T-helper 9 cell (primary cell): ENCODE measurements at places on chromosomes 3 and 15.

DNA sequence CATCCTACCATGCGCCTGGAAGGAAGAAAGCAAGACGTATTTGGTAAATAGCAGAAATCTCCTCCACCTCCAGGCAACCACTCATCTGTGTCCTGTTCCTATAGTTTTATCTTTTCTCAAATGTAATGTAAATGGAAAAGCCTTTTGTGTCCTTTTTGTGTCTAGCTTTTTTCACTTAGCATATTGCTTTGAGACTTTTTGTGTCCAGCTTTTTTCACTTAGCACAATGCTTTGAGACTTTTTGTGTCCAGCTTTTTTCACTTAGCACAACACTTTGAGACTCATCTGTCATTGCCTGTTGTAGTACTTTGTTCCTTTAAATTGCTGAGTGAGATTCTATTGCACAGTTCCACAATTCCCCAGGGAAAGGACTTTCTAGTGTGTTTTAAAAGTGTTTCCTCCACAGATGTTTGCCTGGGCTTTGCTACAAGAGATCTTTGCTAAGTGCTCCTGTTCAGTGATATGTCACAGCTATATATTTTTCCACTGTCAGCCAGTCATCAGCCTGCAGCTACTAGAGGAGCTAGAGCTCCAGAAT is 27.9 kb upstream of the MUC13 start:
- DNase-seq = no peak

GRCh38 chr3:143536817-143537535 is 311.3 kb downstream of the SLC9A9 start:
- no peak for DNase-seq

GRCh38 chr3:186217820-186218164 is 108.9 kb upstream of the ETV5 start:
- no peak for DNase-seq

DNA sequence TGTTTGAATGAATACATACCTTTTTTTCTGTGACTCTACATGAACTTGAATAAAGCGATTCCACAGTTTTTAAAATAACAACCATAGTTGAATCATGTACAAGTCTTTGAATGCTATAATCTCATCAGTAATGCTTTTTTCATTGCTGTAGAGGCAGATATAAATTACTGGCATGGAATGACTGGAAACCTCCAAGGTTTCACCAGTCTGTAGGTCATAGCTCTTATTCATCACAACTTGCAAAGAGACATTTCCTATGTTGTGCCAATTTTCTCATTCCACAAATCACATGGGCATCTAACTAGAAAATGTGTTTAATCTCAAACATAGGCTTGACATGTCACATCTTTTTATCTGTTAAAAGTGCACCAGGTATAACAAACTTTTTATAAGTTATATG is 407.1 kb upstream of the KCNMB2 start:
- no peak for DNase-seq

DNA sequence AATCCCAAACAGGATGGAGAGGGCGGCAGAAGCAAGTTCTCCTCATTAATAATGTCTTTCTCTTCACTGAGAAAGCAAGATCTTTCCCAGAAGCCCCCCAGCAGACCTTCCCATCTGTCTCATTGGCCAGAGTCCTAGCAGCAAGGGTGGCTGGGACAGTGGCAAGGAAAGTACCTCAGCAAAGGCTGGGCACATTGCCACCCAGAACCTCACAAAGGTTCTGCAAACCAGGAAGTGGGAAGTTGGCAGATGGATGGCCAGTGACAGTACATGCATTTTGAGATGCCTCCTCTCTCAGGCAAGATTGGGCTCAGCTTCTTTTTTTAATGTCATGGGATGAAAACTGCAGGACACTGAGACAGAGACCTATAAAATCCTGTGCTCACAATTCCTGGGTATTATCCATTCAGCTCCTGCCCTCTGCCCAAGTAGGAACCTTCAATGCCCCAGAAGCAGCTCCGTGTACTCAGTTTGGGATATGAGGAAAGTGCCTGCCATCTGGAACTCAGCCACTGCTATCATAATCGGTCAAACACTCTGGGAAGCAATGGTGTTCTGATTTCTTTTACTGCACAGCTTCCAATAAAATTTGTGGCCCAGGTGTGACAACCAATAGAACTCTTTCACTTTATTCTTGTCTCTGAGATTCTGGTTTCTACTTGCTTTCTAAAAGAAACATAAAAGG is 25.5 kb downstream of the DPH3 start:
- DNase-seq = no peak

DNA sequence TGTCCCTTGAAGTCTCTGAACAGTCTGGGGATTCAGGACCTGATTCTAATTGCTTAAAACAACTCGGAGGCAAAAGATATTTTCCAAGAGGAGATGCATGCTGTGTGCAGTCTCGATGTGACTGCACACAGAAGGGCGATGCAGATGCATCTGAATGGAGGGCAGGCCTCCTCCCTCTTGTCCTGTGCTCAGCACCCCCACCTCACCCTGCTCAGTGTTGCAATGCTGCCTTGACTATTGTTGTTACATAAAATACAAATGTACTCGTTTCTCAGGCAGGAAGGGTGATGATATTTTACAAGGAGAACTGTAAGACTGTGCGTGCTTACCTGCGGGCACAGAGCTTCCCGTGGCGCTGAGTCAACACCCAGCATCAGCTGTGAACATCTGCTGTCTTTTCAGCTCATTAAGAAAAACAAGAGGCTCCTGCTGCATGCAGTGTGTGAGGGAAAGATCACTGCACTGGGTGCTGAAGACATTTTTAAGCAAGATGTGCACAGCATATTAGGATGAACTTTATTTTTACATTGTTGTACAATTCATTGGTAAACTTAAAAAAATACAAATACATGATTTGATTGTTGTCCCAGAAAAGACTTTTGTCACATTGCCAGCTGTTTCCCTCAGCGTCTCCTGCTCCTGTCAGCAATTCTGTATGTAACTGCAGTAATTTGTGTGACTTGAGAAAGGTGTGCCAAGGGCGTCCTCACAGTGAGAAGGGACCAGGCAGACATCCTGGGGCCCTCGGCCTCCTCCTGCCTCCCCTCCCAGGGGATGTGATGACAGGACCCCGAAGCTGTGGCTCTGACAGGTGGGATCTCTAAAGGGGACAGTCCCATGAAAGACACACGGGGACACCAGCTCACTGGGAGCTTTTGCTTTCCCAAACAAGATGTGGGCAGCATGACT is 56.3 kb upstream of the RPL32 start:
- no peak for DNase-seq

DNA sequence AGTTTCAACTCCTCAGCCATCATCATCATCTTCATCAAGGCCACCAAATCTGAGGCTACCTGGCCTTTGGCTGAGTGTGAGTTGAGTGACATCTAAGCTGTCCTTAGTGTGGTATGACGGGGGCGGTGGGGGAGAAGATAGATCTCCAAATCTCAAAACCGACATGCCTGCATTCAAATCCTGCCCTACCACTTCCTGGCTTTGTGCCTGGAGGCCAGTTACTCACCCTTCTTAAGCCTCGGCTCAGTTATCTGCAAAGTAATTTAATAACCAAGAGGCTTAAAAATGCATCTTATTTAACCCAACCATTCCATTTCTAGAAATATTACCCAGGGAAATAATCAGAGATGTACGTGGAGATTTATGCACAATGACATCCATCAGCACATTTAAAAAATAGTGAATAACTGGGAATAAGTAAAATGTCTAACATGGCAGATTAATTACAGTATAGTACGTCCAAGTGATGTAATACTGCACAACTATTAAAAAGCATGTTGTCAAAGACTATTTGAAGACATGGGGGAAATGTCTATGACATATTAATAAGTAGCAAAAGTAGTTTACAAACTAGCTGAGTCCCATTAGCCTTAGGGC is 167.4 kb downstream of the NTRK3 start:
- no peak for DNase-seq

- DNase-seq = no peak
Observed at GRCh38 chr15:66228807-66229735, 24.5 kb downstream of the MEGF11 start.

DNA sequence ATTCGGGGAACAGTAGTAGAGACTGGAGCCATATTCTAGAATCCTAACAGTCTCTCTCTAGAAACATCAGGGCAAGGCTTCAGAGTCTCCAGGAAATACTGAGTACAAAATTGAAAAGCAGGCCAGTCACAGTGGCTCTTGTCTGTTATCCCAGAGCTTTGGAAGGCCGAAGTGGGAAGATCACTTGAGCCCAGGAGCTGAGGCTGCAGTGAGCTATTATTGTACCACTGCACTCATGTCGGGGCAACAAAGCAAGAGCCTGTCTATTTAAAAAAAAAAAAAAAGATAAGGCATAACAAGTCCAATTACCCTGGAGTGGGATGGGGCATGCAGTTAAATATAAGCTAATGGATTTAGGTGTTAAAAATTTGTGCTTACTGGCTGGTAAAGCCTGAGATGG is 79.0 kb downstream of the SEMA6D start:
- no peak for DNase-seq

DNA sequence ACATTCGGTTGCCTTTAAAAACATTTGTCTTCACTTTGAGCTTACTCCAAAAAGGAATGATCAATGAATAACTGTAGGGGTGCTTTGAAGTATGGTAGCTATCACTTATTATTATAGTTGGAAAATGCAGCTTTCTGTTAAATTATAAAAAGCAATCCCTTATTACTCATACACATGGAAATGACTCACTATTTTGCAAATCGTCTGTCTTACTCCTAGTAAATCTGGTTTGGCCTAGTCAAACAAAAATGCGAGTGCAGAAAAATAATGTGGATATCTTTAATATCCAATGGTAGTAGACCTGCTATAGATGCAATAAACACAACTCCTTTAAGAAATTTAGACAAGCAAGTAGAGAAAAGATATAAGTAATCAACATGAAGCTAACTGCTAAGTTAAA is 112.5 kb downstream of the ZIC1 start:
- no peak for DNase-seq
